Islet precursor cell (in vitro differentiated cells): ENCODE measurements at places on chromosomes 5 and 9.

GRCh38 chr5:71864730-71865601 lies 145.9 kb downstream of the CARTPT start:
- no peak for DNase-seq

- DNase-seq, result no peak
Observed at GRCh38 chr9:5976674-5977397, 38.6 kb downstream of the RANBP6 start.

- no peak for DNase-seq
Observed at GRCh38 chr5:60992871-60993270, 47.9 kb downstream of the NDUFAF2 start.

GRCh38 chr5:6907320-6907918 lies 194.2 kb downstream of the TENT4A start:
- DNase-seq, result no peak
